Pancreas (tissue), 10 donors: ENCODE measurements at places on chromosomes 2 and 18.

- DNase-seq = no peak
Observed at GRCh38 chr18:33833842-33834241, 255.8 kb downstream of the ASXL3 start.

DNA sequence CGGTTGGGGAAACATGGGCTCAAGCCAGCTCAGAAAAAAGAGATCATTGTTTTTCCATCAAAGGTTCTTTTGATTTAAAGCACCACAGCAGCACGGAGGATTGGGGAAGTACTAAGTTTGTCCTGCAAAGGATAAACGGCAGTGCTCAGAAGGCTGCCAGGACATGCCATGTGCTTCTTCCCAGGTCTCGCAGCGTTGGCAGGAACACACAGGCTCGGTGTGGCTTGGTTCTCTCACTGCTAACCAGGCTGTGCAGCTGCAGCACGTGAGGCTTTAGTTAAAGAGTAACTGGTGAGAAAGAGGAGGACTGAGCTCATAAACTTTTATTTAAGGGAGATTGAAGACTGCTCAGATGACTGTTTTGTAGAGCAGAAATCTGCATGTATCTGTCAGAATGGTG lies 264.3 kb downstream of the TSN start:
- peak; percentile 65 for DNase-seq

DNA sequence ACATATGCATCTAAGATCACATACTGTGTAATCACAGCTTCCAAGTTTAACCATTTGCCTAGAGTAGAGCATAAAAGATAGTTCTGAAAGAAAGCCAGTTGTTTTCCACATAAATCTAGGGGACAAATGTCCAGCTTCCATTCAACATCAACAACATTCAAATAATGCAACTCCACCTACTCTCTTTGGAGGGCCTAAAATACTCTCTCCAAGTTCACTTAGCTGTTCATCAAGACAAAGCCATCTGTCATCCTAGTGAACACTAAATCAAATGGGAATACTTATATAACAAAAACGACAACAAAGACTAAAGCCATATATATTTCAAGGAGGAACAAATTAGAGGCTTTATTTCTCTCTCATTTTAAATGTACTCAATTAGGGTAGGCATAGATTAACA lies 221.5 kb upstream of the CDH2 start:
- no peak for DNase-seq

DNA sequence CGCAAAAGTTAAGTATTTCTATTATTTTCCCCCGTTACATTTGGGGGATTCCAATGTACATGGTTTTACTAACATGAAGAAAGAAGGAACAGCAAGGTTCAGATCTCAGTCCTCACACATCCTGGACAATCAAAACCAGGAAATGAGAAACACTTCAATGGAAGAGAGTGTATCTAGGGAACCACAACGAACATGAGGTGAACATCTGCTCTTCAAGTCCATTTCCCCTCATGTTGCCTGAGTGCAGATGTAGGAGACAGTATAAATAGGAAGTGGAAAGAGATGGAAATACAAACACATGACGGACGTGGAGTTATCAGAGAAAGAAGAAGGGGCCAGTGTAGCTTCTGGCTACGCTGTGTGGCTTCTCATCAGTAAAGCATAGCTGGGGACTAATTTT lies 52.6 kb downstream of the CHN1 start:
- DNase-seq = no peak

DNA sequence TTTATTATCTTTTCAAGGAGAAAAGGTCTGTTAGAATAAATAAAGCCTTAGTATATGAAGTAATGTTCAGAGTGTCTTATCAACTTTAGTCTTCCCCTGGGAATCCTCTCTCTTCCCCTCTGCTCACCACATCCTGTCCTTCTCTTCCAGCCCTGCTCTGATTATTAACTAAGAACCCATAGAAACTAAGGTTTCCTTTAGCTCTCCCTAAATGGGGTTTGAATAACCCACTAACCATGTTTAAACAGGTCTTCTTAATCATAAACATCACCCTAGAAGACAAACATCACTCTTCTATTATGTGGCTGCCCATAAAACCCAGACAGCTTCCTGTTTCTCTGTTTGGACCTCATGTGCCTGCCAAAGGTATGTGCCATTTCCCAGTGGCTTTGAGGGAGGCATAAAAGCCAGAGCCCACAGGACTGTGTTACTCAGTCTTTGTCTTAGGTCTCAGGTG lies 50.1 kb downstream of the SLC14A1 start:
- no peak for DNase-seq

DNA sequence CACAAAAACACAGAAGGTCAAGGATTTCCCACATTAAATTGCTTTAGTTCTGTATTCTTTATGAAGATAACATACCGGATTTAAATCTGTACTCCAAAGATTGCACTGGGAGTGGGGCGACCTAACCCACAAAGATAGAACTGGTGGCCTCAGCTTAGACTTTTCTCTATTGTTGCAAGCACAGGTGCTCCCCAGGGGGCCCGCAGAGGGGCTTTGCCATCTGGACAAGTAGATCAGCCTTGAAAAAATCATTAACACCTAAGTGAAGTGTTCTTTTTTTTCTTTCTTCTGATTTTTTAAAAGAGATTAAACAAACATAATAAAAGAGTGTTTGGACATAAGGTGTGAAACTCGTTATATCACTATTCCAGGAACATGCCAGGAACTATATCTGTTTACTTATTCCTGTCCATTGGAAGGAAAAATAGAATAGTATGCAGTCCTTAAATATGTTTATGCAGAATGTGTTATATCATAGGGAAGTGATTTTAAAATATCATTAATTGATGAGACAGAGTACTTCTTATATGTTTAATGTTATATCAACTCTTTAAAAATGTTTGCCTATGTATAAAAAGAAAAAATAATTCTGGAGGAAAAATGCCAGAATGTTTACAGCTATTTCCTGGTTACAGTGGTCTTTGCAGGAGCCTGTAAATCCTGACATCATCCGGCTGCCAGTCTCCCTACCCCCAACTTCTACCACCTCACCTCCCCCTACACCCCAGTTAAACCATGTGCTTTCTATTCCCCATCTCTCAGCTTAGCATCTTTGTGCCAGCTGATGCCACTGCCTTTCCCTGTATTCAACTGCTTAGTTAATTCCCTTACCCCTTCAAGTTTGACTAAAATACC lies 679.2 kb downstream of the CNTNAP5 start:
- no peak for DNase-seq

GRCh38 chr2:65499216-65499615 lies 66.8 kb upstream of the SPRED2 start:
- DNase-seq = no peak

GRCh38 chr2:102509749-102510148 lies 36.7 kb downstream of the SLC9A4 start:
- DNase-seq = no peak

DNA sequence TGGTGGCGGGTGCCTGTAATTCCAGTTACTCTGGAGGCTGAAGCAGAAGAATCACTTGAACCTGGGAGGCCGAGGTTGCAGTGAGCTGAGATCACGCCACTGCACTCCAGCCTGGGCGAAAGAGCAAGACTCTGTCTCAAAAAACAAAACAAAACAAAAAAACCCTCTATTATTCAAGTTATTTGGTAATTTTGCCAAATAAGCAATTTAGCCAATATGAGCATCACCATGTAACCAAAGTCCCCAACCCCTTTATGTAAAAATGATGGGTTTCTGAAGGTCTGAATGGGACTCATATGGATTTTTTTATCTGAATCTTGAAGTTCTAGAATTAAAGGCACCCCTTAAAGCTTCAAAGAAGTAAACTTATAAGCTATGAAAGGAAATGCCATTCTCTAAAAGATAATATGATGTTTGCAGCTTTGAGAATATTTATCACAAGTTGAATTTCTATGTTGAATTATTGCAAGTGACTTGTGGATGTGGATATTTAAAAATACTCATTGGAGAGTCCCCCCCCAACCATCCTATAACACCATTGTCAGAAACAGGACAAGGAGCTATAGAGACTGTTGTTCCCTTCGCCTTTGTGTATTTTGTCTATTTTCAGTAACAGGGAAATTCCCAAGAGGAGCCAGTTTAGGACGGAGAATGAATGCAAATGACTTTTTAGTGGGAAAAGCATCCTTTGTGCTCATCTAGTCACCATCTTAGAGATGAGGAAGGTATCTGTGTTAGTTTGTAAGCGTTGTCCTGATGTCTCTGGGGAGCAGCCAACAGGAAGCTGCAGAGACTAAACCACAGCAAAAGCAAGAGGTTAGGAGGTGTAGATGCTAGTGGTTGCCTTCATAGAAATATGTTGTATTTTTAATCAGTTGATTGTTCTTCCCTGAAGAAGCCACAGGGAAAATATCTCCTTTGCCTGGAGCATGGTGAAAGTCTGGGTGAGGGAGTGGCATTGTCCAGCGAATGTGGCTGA lies 68.3 kb downstream of the TET3 start:
- no peak for DNase-seq

DNA sequence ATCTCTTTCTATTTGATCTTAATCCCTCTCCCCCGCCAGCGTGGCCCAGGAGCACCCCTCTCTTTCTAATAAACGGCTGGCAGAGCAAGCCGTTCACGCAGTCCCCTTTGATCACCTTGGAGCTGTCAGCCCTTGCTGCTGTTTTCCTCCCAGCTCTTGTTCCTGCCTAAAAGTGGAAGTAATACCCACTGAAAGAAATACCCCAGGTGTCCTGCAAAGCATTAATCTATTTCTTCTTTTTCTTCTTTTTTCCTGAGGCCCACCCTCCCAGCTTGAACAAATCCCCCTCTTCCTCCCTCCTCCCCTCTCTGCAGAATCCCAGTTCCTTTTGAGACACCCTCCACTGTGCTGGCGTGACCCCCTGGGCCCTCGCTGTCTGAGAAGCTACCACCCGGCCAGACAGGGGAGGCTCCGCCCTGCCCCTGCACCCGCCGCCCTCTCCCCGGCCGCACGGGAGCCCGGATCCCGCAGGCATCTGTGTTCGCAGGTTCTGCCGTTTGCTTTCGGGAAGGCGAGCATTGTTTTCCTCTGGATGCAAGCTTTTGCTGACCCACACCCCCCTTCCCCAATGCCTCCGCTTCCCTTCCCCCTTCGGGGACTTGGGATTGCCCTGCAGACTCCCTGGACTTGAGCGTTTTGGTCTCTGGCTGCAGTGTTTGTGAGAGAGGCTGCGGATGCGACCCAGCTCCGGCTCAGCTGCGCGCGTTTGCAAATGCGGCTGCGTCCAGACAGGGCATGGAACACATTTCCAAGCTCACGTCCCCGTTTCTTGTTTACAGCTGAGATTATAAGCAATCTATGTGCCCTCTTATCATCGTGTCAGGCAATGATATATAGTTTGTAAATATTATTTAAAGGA lies 631.5 kb downstream of the NYAP2 start:
- DNase-seq = peak; percentile 42

- no peak for DNase-seq
Observed at GRCh38 chr2:10162586-10163497, 40.3 kb downstream of the RRM2 start.

- no peak for DNase-seq
Observed at GRCh38 chr2:240403396-240404104, 31.9 kb upstream of the GPC1 start.

GRCh38 chr2:49753344-49753985 lies 599.1 kb upstream of the FSHR start:
- DNase-seq = no peak

DNA sequence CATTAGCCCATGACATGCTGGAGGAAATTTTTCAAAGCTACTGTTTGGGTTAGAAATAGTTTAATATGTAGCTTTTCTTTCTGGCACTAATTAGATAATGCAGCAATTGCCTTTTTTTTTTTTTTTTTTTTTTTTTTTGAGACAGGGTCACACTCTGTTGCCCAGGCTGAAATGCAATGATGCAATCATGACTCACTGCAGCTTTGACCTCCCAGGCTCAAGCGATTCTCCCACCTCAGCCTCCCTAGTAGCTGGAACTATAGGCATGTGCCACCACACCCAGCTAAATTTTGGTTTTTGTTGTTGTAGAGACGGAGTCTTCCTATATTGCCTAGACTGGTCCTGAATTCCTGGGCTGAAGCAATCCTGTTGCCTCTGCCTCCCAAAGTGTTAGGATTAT lies 136.2 kb downstream of the SP100 start:
- no peak for DNase-seq

GRCh38 chr18:49834258-49834657 lies 20.9 kb upstream of the ACAA2 start:
- DNase-seq = no peak

GRCh38 chr18:51525453-51526225 lies 328.2 kb upstream of the MEX3C start:
- no peak for DNase-seq

GRCh38 chr2:174663550-174663949 lies 65.9 kb upstream of the WIPF1 start:
- no peak for DNase-seq

GRCh38 chr2:96875498-96876268 lies 5.8 kb upstream of the SEMA4C start:
- DNase-seq = no peak

GRCh38 chr18:55406451-55406991 lies 181.5 kb downstream of the TCF4 start:
- no peak for DNase-seq

GRCh38 chr2:165804719-165805118 lies 10.7 kb upstream of the GALNT3 start:
- DNase-seq = peak; percentile 22

- DNase-seq = peak; percentile 17
Observed at GRCh38 chr2:203328760-203329540, 756 bp downstream of the ABI2 start.

GRCh38 chr18:63232826-63233225 lies 86.7 kb downstream of the BCL2 start:
- no peak for DNase-seq

GRCh38 chr2:132760971-132761370 lies 91.0 kb upstream of the LYPD1 start:
- no peak for DNase-seq

DNA sequence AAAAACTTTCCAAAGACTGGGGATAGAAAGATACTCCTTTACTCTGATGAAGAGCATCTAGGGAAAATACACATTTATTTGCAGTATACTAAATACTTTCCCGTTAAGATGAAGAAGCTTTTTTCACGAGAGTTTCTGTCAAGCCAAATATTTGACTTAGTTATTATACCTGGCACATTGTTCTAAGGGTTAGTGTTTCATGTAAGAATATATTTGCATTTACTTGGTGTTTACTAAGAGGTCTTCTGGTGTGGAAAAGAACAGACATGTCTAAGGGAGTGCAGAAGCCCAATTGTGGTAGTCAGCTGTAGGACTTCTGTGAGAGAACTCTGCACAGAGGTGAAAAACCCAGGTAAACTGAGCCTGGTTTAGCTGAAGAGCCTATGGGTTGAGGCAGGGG lies 457.6 kb upstream of the SOX11 start:
- no peak for DNase-seq

- DNase-seq = no peak
Observed at GRCh38 chr18:985212-985661, 80.6 kb downstream of the ADCYAP1 start.

GRCh38 chr2:28134262-28134812 lies 243.8 kb downstream of the BABAM2 start:
- DNase-seq = no peak

GRCh38 chr2:149799013-149799705 lies 211.6 kb upstream of the MMADHC start:
- no peak for DNase-seq
